ENCODE measurements at places on chromosomes 4 and X.
A peak's percentile ranks its signal among the peaks of the same experiment; 100 is the strongest.

DNA sequence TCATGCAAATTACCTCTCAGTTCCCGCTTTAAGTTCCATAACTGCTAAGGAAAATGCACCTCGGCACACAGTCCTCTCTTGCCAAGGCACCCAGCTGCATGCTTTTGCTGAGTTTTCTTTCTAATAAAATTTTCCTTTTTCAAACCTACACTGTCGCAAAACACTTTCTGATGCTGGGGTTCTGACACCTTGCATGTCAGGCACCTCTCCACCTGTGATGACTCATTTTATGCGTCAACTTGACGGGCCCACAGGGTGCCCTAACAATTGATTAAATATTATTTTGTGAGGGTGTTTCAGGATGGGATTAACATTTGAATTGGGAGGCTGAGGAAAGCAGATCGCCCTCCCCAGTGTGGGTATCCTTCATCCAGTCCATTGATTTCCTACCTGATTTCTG, 291.0 kb upstream of the STS start:
- no peak for DNase-seq

DNA sequence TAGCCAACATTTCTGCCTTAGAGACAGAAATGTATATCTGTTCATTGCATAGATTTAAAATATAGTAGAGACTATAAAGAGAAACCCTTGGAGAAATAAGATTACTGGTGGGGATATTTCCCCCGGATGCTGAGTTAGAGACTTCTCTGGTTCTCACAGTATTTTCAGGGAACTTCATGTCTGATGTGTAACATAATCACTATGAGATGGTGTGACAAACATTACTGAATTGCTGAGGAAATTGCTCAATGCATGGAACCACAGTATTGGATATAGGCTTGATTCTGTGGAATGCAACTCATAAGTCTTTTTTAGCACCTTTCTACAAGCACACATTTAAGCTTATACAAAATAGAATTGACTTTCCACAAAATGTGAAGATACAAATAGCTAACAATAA, 152.7 kb downstream of the SOWAHB start:
- no peak for DNase-seq

DNA sequence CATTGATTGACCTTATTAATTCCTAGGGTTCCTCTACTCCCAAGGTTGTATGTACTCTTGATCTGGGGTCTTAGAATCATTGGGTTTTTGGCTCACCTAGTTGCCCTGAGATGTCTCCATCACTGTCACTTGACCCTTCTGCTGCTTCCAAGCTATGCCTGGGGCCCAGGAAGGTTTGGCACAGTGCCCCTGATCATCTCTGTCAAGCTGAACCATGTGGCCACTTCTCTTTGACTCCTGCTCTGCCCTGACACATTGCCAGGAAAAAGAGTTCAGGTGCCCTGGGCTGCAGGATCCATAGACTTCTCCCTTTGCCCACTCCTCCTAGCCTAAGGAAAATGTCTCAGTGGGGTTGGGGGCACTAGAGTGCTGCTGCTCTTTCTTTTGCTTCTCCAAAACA, 3.9 kb upstream of the CHST7 start:
- DNase-seq: no peak

DNA sequence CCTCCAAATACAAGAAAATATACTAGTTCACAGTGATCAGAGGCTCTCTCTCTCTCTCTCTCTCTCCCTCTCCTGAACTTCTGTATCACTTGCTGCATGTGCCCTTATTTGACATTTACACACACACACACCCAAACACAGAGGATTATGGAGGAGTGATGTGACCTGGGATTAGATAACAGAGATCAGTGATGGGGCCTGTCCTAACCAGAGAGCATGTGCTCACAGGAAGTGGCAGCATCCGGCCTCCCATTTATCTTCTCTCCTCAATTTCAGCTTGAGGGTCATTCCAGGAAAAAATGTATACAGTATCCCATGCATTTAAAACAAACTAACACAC, 143.0 kb downstream of the TSPAN5 start:
- no peak for DNase-seq

GRCh38 chr4:30953799-30954198, 233.6 kb downstream of the PCDH7 start:
- DNase-seq: no peak

DNA sequence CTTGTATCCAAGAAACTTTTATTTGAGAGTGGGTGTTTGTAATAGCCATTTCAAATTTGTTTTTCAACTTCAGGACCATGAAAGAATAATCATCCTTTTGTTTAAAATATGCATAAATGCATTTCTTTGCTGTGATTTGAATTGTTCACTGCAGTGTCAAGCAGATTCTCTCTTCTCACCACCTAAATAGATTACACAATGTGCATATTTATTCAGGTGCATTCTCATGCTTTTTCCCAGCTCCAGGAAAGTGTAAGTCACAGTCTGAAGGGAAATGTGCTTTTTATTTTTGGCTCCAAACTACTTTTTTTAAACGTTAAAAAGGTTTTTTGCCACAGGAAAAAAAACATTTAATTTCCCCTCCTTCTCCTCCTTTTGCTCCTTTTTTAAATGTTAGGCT, 17.5 kb downstream of the C4orf33 start:
- no peak for DNase-seq

DNA sequence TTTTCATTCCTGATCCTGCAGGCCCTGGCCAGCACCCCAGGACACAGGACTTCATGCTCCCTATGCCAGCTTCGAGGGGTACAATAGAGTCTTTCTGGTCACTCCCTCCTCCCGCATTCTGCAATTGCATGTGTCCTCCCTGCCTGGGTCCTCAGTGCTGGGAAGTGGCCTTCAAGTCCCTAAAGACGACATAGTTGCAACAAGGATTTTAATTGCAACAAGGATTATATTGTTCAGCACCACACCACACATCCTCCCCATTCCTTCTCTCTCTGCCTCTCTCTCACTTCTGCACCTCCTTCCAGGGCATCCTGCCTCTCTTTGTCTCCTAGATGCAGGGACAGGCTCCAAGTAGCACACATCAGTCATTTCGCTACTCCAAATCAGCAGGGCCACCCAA, 25.5 kb downstream of the SCD5 start:
- DNase-seq: no peak

DNA sequence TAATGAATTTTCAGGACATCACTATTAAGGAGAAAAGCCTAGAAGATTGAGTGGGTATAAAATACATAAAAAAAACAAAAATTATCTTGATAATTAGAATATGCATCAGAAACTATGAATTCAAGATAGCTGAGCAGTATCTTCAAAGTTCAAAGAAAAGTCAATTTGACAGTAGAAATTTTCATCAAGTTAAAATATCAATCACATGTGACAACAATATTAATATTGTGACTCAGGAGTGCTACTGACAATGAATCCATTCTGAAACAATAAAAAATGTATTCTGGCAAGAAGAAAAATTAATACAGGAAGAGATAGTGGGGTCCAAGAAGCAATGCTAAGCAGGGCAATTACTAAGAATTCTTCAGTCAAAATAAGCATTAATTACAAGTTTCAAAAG, 151.9 kb upstream of the GLRA2 start:
- DNase-seq: no peak

GRCh38 chrX:39445336-39445735, 644.1 kb downstream of the MID1IP1 start:
- no peak for DNase-seq

GRCh38 chrX:71618303-71618721, at the start of gene CXCR3:
Gene CXCR3, minus strand, starts transcription at chrX:71618511. Its CDS starts 62 bp downstream, at chrX:71618449.
- DNase-seq: no peak

GRCh38 chrX:12137951-12138360, 317 bp upstream of the FRMPD4 start:
- no peak for DNase-seq

- DNase-seq: no peak
Observed at GRCh38 chrX:29257521-29257920, 670.3 kb downstream of the IL1RAPL1 start.

DNA sequence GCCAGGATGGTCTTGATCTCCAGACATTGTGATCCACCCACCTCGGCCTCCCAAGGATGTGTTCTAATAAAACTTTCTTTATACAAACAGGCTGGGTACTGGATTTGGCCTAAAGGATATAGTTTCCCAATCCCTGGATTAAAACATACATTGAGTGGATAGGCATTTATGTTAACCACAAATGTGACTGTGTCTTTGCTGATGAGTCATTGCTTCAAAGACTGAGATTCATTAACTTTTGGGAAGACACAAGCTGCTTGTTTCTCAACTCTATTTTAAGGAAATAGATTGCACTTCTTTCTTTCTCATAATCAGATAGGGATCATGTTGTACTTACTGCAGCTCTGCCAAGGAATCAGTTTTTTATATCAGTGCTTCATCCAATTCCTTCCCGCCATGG, 131.3 kb upstream of the AGA start:
- peak; percentile 2 for DNase-seq

- DNase-seq: no peak
Observed at GRCh38 chr4:99800332-99801004, 16.2 kb upstream of the DAPP1 start.

Data from SW 1271 (cell line).